IPS DF 19.7 (cell line): ENCODE measurements at places on chromosomes 6 and 20.

- DNase-seq: no peak
These were observed 32.8 kb downstream of the GFOD1 start for GRCh38 chr6:13454286-13455221.

DNA sequence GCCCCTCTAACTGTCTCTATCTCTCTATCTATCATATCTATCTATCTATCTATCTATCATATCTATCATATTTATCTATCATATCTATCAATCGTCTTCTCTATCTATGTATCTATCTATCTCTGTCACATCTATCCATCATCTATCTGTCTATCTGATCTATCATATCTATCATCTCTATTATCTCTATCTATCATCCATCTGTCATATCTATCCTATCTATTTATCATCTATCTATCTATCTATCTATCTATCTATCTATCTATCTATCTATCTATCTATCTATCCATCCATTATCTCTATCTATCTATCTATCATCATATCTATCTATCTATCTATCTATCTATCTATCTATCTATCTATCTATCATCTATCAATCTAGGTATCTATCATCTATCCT is 638.0 kb downstream of the DHX35 start:
- no peak for DNase-seq

- DNase-seq: no peak
These were observed 150.7 kb downstream of the PDSS2 start for GRCh38 chr6:107308677-107309076.

- DNase-seq: no peak
These were observed at the start of gene OR2B2 for GRCh38 chr6:27911956-27912446. Gene OR2B2, minus strand, starts transcription at chr6:27912396. Its CDS starts 77 bp downstream, at chr6:27912319.

- DNase-seq: no peak
These were observed 2.9 kb upstream of the TRMT11 start for GRCh38 chr6:125983246-125983945.

- no peak for DNase-seq
These were observed 74.5 kb upstream of the TRAF3IP2 start for GRCh38 chr6:111680015-111680712.

DNA sequence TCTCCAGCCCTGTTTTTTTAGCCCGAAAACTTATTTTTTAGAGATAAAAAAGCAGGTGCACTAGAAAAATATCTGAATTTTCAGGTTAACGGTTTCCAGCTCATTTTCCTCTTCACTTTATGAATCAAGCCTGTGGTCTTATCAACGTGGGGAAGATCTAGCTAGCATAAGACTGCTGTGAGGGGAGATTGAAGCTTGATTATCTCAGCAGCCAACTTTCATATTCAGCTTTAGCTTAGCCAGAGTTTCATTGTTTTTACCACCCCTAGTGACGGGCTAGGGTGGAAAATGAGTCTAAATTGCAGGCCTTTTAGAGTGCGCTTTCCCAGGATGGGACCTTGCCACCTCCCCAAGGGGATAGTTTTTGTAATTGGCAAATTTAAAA is 11.9 kb upstream of the RBM38 start:
- DNase-seq: no peak

DNA sequence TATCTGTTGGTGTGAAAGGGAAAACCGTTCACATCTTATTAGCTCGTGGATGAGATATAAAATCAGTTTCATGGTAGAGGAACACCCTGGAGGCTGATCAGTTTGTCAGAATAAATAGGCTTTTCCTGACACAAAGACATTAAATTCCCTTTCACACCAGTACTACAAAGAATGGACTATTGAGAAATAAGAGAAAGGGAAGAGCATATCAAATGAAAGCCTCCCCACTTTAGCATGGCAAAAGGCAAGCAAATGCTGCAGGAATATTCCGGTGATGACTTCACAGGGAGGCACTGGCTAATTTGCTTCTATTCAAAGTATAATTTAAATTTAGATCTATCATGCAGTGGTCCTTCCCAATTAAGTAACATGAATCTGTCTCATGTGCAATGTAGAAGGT is 115.9 kb upstream of the AGPAT4 start:
- no peak for DNase-seq

GRCh38 chr20:25539742-25540672 is 45.3 kb downstream of the NINL start:
- no peak for DNase-seq

- no peak for DNase-seq
These were observed 80.6 kb upstream of the BHLHE23 start for GRCh38 chr20:63087236-63087871.
